ENCODE measurements at places on chromosomes 11 and 22.

GRCh38 chr11:126212089-126212660, 593 bp downstream of the FAM118B start:
- DNase-seq, result no peak

GRCh38 chr11:57474017-57474802, 13.9 kb downstream of the RTN4RL2 start:
- no peak for DNase-seq

DNA sequence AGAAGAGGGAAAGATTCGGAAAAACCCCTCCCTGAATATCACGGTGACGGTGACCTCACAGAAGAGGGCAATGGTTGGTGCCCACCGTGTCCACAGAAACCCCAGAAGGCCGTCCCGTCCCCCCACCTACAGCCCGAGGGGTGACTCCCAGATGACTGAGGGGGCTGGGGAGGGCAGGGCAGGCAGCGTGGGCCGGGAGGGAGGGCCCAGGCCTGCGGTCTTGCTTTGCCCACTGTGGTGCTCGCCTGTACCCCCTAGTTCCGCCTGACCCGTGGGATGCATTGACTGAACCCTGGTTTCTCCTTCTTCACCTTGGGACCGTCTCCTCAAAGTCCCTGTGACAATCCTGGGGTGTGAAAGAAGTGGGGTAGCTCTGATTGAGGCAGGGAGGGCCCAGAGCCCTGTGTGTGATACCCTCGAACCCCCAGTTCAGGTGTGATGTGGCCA, 526.7 kb downstream of the BRD1 start:
- DNase-seq, result no peak

- no peak for DNase-seq
These were observed 97.3 kb downstream of the C11orf87 start for GRCh38 chr11:109519253-109519652.

DNA sequence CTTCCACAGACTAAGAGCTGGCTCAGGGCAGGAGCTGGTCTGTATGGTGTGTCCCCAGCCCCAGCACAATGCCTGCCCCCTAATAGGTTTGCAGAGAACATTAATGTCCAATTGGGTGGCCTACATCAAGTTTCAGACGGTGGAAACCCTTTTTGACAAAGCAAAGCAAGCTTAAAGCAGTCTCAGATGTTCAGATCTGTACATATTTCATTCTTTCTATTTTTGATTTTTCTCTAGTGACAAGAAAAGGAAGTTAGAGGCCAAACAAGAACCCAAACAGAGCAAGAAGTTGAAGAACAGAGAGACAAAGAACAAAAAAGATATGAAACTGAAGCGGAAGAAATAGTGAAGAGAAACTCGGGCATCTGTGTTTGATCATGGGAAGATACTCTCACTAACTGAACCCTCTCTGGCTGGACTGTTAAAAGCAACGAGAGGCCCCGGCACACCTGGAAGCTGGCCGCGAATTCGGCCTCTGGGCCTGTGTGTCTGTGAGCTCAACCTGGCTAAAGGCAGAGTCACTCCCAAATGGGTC, 40.5 kb downstream of the NAT10 start:
- no peak for DNase-seq
